ENCODE measurements at places on chromosomes 1 and 21. TPM values are rescaled to one million over a fixed set of nuclear protein-coding genes. Genes with fewer than 3 reads are reported as not detected.

DNA sequence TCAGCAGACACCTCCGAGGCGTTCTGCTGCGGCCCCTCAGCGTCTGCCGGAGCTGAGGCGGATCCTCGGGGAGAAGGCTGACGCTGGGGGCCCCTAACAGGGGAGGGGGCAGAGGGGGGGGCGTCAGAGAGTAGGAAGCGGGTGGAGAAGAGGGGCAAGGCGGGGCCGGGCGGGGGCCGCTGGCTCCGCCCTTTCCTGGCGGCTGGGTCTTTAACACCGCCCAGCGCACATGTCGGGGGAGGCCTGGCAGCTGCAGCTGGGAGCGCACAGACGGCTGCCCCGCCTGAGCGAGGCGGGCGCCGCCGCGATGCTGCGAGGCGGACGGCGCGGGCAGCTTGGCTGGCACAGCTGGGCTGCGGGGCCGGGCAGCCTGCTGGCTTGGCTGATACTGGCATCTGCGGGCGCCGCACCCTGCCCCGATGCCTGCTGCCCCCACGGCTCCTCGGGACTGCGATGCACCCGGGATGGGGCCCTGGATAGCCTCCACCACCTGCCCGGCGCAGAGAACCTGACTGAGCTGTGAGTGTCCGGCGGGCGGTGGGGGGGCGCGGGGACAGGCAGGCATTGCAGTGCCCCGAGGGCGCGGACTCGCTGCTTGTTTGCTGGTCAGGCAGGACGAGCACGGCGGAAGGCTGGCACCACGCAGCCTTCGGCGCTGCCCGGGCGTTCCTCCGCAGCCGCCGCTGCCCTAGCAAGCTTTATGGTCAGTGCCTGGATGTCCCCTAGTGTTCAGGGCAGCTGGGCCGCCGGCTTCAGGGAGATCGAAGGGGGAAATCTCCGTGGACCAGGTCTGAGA, at the start of gene NTRK1:
NTRK1 (plus strand) TSS at position 238 of the 796 bp plus-strand sequence; CDS start at position 308, 70 bp downstream.
- DNase-seq, result no peak

DNA sequence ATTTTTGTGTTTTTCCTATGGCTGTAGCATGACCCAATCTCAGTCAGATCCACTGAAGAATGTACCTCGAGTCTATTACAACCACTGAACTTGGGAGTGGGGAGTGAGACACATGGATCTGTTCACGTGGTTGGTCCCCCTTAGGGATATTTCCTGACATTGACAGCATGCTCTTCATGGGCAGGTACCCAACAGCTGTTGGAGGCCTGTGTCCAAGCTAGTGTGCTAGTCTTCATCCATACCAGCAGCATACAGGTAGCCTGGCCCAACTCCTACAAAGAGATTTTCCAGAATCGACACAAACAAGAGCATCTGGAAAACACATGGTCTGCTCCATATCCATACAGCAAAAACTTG, 34.2 kb upstream of the HSD3B1 start:
- no peak for DNase-seq

DNA sequence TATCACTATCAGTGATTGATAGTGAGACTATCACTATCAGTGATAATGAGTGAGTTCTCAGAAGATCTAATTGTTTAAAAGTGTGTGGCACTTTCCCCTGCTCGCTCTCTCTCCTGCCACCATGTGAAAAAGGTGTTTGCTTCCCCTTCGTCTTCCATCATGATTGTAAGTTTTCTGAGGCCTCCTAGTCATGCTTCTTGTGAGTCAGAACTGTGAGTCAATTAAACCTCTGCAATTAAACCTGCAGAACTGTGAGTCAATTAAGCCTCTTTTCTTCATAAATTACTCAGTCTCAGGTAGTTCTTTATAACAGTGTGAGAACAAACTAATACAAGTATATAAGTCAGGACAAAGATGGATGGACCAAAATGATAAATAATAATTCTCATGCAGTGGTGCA, 7.0 kb upstream of the IL23R start:
- no peak for DNase-seq

- DNase-seq, result no peak
Measured at GRCh38 chr1:44067266-44068250, 36.3 kb upstream of the SLC6A9 start.

DNA sequence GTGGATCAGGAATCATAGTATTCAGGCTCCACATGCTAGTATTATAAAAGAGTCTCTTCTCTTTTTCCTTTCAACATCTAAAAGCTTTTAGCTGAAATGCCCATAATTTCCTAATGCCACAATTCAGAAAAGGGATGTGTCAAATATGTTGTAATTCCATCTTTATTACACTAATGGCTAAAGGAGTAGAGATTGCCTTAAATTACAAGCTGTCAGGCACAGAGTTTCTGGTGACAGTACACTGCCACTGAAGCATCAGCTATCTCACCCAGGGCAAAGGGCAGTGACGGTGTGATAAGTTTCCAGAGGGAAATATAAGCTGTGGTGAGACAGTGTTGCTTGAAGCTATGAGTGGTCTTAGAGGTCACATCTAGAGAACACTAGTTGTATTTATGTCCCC, 581.1 kb downstream of the KCNT2 start:
- DNase-seq, result no peak

DNA sequence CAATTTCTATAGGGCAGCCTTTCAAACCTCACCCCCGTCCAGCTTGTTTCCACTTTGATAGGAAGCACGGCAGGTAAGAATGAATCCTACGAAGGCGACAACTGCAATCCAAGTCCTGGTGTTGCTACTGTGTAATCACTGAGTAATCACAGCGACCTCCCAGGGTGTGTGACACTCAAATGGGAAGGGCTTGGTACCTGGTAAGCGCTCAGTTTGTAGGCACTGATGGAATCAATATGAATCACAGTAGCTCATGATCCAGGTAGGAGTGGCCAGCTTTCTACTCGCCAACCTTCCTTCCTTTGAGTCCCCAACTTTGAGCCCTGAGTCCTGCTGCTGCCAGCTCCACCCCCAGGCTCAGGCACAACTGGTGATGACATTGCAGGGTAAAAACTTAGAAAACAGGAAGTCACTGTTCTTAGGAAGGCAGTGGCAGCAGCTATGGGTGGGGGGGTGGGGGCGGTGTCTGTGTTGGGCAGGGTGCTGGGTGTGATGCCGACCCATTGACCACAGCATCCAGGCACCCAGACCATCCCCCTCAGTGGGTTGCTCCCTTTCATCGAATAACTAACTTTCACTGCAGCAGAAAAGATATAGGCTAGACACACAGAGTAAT, 70.7 kb downstream of the CD247 start:
- no peak for DNase-seq

DNA sequence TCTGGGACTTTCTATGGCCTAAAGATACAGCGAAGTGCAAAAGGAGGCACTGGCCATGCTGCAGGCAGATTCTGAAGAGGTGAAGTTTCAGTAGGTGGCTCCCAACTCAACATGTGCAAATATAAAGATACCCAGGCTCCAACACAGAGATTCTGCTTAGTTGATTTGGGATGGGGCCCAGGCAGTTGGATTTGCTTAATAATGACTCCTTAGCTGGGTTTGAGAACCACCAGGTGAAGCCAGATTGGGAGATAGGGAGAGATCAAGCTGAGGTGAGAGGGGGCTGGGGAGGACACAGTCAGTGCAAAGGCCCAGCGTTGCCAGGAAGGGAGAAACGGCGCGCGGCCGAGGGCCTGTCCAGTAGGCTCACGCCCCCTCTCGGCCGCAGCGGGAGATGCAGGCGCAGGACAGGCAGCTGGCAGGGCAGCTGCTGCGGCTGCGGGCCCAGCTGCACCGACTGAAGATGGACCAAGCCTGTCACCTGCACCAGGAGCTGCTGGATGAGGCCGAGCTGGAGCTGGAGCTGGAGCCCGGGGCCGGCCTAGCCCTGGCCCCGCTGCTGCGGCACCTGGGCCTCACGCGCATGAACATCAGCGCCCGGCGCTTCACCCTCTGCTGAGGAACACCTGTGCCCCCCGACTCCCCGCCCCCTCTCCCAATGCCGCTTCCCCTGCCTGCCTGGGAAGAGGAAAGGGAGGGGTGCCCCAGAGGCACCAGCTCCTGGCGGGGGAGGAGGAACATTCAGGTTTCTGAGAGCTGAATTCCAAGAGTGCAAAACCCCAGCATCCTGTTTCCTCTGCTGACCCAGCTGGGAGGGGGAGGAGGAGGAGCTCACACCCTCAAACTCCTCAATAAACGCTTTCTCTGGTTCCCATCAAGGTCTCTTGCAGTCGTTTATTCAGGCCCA, 1.2 kb downstream of the FAM167B start:
- peak; percentile 57 for DNase-seq

GRCh38 chr1:98421085-98421435, 240.5 kb upstream of the SNX7 start:
- DNase-seq, result no peak

- DNase-seq, result no peak
Measured at GRCh38 chr1:193927550-193927949, 741.1 kb upstream of the B3GALT2 start.

GRCh38 chr1:29793653-29794348, 557.5 kb downstream of the PTPRU start:
- DNase-seq, result no peak

GRCh38 chr1:29590583-29591565, 354.6 kb downstream of the PTPRU start:
- no peak for DNase-seq

The SRSF10 gene
- 216 TPM for total RNA-seq

The PDZK1 gene
- 0.64 TPM for total RNA-seq

The GBP5 gene
- total RNA-seq, result not detected

DNA sequence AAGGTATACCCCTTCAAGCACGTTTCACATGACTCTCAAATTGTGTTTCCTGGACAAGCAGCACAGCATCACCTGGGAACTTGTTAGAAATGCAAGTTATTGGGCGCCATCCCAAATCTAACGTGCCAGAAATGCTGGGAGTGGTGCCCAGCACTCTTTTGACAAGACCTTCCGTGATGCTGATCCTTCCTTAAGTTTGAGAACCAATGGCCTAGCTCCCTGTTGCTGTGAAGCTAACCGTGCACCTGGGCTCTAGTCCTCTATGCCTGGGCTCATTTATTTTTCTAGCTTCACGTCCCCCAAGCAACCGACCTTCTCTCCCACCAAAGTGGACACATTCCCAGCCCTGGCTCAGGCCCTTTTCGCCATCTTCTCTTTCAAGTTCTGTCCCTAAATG, 4.3 kb downstream of the BEST4 start:
- DNase-seq, result no peak

The MX2 gene
- 3.9 TPM for total RNA-seq

GRCh38 chr1:48263041-48263440, 40.5 kb downstream of the SLC5A9 start:
- no peak for DNase-seq
